ENCODE measurements at places on chromosomes 12 and 14.
A peak's percentile ranks its signal among the peaks of the same experiment; 100 is the strongest.

GRCh38 chr14:54048736-54049135 is 92.1 kb upstream of the BMP4 start:
- no peak for DNase-seq

- DNase-seq = no peak
Observed at GRCh38 chr12:115749071-115749841, 528.2 kb downstream of the MED13L start.

DNA sequence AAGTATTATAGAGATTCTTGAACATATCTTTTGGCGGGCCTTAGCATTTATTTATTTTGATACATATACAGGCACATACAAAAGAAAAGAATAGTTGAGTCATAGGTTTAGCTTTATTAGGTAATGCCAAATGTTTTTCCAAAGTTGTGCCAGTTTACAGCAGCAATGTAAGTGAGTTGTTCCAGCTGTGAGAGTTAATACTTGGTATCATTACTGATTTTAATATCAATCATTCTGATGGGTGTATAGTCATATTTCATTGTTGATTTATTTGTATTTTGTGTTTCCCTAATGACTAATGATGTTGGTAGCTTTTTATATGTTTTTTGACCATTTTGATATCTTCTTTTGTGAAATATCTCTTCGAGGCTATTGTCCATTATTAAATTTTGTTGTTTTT is 122.4 kb downstream of the MIPOL1 start:
- DNase-seq = no peak

GRCh38 chr12:49362077-49362476 is 5.2 kb upstream of the SPATS2 start:
- DNase-seq = no peak

DNA sequence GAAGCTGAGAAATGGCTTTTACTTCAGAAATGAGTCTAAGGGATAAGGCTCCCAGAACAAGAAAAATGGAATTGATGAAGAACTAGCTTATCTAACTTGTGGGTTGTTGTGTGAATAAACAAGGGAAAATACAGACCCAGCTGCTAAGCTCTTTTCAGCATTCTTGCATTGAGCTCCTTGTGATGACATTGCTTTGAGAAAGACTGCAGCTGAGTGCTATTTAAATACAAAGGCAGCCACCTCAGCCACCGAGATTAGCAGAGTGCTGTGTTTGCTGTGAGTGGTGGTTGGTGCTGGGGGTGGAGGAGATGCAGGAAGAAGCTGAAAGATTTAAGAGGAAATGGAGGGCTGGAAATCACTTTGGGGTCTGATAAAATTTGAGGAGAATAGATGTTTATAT is 396.0 kb upstream of the PRICKLE1 start:
- no peak for DNase-seq

DNA sequence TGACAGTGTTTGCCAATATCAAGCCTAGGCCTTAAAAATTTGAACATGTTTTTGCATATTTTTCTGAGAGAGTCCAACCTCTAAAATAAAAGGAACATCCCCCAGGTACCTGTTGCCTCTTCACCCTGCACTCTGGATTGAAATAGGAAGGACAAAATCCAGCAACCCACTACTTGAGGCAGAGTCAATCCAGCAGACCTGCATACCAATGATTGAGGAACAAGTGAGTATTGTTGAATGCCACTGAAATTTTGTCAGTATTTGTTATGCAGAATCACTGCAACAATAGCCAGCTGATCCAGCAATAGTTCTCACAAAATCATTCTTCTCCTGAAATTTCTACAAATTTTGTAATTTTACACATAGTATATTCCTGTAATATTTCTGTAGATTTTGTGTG is 460.6 kb upstream of the FOXG1 start:
- DNase-seq = no peak

DNA sequence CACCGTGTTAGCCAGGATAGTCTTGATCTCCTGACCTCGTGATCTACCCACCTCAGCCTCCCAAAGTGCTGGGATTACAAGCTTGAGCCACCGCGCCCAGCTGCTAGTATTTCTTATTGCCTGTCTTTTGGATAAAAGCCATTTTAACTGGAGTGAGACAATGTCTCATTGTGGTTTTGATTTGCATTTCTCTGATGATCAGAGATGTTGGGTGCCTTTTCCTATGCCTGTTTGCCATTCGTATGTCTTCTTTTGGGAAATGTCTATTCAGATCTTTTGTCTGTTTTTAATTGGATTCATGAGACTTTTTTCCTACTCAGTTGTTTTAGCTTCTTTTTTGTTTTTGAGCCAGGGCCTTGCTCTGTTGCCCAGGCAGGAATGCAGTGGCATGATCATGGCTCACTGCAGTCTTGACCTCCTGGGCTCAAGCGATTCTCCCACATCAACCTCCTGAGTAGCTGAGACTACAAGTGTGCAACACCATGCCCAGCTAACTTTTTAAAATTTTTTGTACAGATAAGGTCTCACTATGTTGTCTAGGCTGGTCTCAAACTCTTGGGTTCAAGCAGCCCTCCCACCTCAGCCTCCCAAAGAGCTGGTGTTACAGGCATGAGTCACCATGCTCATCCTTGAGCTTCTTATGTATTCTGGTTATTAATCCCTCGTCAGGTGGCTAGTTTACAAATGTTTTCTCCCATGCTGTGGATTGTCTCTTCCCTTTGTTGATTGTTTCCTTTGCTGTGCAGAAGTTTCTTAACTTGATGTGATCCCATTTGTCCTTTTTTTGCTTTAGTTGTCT is 65.9 kb downstream of the ACACB start:
- no peak for DNase-seq

DNA sequence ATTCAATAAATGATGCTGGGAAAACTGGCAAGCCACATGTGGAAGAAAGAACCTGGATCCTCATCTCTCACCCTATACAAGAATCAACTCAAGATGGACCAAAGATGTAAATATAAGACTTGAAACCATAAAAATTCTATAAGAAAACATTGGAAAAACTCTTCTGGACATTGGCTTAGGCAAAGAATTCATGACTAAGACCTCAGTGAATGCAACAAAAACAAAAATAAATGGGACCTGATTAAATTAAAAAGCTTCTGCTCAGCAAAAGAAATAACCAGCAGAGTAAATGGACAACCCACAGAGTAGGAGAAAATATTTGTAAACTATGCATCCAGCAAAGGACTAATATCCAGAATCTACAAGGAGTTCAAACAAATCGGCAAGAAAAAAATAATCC is 24.6 kb downstream of the ATG2B start:
- DNase-seq = no peak

DNA sequence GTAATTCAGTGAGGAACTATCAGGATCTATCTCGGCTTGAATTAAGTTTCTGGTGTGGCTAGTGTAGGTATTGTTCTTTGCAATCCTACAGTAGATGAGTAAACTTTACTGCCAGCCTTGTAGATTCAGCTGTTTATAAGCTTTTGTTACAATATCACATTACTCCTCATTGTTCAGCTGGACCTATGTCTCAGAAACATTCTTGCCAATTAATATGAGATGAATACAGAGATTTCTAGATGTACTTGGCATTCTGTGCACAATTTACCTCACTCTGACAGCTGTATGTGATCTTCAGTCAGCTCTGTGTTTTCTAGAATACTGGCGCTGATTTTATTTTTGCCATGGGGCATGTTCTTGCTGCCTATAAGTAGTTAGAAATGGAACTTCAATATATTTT is 55.7 kb downstream of the METTL25 start:
- DNase-seq = no peak

GRCh38 chr12:49515266-49515665 is 23.6 kb upstream of the KCNH3 start:
- no peak for DNase-seq

GRCh38 chr14:65229748-65230728 is 127.7 kb upstream of the MAX start:
- DNase-seq = peak; percentile 18

GRCh38 chr12:45421736-45422135 is 205.8 kb downstream of the ANO6 start:
- DNase-seq = no peak

DNA sequence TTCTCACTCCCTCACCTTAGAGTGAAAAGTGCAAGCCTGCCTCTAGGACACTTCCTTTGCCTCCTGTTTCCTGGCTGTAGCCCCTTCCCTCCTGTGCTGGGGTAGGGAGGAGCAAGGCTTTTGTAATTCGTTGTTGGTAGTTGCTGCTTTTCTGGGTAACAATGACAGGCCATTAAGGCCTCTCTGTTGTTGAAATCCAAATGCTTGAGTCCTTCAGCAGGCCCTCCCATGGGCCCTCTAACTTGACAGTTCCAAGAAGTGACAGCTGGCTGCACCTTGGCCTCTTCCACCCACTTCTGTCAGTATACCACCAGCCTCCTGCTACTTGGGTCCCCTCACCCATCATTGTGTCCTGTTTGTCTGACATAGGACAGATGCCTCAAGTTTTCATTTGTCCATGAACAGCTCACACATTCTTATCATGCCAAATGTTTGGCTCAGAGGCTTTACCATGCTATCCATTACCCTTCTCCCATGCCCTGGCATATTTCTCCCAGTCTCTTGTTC is 103.7 kb upstream of the PDE3A start:
- DNase-seq = no peak

DNA sequence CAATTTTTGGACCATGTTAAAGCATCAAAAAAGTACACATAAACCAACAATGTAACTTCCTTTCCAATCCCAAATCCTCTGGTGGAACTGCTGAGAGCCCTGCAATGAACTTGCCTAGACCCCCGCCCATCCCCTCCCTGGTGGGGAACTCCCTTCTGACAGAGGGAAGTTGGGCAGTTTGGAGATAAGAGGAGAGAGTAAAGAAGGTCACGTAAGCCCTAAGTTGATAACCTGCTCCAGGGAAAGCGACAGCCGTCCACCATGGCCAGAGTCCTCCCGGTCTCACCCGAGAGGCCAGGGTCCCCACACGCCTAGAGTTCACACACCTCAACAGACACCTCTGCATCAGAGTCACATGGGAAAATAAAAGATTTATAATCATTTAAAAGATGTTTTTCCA is 138.7 kb downstream of the EGLN3 start:
- no peak for DNase-seq

- DNase-seq = no peak
Observed at GRCh38 chr12:51675071-51675803, 84.2 kb downstream of the SCN8A start.

DNA sequence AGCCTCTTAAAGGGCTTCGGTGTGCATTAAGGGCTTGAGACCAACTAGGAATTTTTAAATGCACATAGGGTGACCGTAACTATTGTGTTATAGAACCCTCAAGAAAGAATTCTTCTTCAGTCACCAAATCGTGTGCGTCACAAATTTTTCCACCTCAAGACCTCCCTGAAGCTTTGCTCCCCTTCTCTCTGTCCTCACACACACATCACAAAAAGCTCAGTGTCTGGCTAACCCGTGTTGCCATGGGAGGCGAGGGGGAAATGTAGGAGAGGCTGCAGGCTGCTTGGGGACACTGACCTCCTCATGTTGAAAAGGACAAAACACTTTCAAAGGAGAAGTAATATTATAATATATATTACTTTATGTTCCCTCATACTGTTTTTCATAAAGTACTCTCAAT is 10.6 kb downstream of the SSPN start:
- DNase-seq = no peak

DNA sequence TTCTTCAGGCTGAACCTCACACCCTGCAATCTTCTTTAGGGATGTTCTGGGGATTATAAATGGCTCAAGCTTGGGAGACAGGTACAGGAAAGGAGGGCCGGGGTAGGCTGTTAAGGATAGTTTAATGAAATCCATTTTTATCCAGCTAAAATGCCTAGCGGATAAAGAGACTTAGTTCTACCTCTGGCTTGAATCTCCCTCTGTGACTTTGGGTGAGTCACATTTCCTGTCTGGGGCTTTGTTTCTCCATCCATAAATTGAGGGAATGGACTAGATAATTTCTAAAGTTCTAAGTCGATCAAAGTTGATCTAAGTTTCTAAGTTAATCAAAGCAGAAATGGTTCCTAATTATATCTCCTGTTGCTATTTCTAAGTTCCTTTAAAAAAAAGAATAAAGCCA is 319.6 kb upstream of the E2F7 start:
- DNase-seq = no peak

DNA sequence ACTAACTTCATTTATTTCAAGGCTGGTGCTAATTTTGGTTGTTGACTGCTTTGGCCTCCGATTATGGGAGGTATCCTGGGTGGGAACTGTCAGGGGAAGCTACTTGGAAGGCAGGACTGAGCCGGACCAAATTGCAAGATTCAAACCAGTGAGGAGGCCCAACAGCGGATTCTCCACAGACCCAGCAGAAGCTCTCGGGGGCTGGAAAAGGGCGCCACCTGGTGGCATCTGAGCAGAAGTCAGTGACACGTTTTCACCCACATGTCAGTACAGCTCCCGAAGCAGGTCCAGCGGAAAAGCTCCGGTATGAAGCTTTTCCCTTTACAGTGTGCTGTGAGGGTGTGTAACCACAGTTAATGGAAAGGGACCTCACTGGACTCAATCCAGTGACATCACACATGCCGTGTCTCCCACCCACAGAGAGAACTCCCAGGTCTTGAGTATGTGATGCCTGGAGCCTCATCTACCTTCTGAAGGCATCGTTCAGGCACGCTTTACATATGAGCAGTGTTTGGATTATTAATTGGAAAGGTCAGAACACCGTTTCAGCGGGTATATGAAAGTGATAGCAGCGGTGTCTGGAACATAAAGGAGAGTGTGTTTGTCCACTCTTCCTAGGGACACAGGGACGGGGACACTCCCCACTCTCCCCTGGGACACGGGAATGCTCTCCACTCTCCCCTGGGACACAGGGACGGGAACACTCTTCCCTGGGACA is 3.6 kb upstream of the P2RX2 start:
- peak; percentile 41 for DNase-seq

DNA sequence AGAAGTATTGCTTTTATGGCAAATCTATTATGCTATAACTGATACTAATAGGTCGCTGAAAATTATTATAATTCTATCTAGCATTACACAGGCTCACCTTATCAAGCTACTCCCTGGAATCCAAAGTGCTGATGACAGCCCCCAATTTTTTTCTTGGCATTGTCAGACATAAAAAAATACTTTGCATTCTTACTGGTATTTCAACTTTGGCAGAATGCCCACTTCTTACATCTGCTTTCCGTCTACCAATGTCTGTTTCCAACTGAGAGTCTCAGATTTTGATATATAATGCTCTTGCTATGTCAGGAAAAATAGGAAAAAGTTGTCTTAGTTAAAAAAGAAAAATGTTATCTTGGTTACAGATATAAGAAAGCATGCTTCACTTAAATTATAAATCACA is 615.4 kb downstream of the C12orf50 start:
- no peak for DNase-seq

DNA sequence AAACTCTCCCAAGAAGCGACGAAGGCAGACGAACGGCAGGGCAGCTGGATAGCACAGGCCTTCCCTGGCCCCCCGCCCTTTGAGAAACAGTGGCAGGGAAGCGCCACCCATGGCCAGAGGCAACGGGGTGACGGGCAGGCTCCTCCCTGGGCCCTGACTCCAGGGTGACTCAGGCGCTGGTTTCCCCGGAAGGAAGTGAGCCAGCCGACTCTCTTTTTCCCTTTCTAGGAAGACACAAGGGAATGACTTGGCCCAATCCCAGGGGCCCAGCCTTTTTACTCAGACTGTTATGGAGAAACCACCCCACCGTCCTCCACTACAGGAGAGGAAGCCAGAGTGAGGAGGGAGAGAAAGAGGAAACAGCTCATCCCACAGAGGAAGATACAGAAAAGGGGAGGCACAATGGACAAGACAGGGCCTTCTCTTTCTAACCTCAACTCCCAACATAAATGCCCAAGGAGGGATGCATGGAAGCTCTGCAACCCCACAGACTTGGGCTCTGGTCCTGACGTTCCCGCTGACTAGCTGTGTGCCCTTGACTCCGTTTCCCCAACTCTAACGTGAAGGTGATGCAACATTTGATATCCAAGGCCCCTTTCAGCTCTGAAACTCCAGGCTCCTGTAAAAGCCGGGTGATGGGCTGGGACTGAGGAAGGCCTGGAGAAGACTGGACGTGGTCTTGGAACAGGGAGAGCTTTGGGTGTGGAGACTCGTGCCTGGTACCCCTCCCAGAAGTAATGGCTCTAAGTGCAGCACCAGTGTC is 27.9 kb downstream of the ACTN1 start:
- DNase-seq = no peak
